Small intestine (tissue), 16 donors: ENCODE measurements at places on chromosomes 3 and 15. TPM values are rescaled to one million over a fixed set of nuclear protein-coding genes. Genes with fewer than 3 reads are reported as not detected.

Gene AHSG
- polyA plus RNA-seq: 0.53 TPM

Gene C3orf22
- 0.78 TPM for polyA plus RNA-seq

Gene ANKRD34C
- 0.01 TPM for polyA plus RNA-seq

Gene CCR3
- polyA plus RNA-seq: not detected

DNA sequence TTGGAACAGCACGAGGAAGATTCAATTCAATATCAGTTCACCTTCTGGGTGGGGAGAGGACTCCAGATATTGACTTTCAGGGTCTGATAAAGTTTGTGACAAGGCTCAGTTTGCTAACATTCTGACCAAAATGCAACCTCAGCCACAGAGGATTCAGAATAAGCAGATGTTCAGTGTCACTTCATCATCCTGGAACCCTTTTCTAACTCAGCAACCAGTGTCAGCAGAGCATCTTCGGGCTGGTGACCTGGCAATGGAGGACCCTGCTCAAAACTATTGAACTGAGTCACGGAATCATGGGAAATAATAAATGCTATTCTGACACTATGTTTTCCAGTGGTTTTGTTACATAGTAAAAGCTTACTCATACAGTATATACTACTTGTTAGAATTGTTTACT, 433.4 kb upstream of the CFAP20DC start:
- no peak overlapping the region for H3K27ac ChIP-seq
- no peaks in the 10 kb centered on the region for H3K4me1 ChIP-seq
- no peaks in the 10 kb centered on the region for H3K27me3 ChIP-seq
- H3K36me3 ChIP-seq: no peaks in the 10 kb centered on the region

- H3K36me3 ChIP-seq: peaks cover 8% of the 10 kb centered on the region
- H3K27ac ChIP-seq: no peak overlapping the region
- no peak overlapping the region for H3K4me3 ChIP-seq
- DNase-seq: no peak
Measured at GRCh38 chr3:56654460-56654859, 28.6 kb downstream of the TASOR start.

- H3K4me3 ChIP-seq: peak overlapping the region; percentile 96
- H3K27ac ChIP-seq: peak overlapping the region; percentile 94
- peak; percentile 71 for DNase-seq
- H3K27me3 ChIP-seq: no peaks in the 10 kb centered on the region
- no peaks in the 10 kb centered on the region for H3K4me1 ChIP-seq
Measured at GRCh38 chr3:57756528-57757401, 656 bp downstream of the SLMAP start.

- DNase-seq: no peak
- H3K4me1 ChIP-seq: no peaks in the 10 kb centered on the region
- H3K27ac ChIP-seq: no peak overlapping the region
- H3K36me3 ChIP-seq: no peaks in the 10 kb centered on the region
Measured at GRCh38 chr3:34155108-34155507, 356.7 kb downstream of the PDCD6IP start.

DNA sequence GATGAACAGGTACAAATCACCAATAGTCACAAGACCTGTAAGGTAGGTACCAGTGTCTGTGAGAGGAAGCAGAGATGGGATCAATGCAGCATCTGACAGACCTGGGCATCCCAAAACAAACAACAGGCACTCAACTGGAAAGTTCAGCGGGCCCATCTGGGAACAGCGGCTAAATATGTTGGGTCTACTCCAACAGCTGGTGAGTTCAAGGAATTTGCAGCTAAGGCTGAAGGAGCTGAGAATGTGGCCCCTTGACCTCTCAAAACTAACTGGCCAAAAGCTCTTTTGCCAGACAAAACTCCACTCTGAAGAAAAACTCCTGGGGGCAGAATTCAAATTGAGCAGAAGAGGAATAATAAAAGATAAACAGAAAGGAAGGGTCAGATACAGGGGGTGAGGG, 24.4 kb downstream of the AVEN start:
- no peaks in the 10 kb centered on the region for H3K4me1 ChIP-seq
- DNase-seq: no peak
- no peaks in the 10 kb centered on the region for H3K27me3 ChIP-seq
- no peak overlapping the region for H3K27ac ChIP-seq
- no peaks in the 10 kb centered on the region for H3K36me3 ChIP-seq

GRCh38 chr15:41333026-41333562, 413 bp downstream of the NUSAP1 start:
- H3K4me3 ChIP-seq: peak overlapping the region; percentile 57
- no peaks in the 10 kb centered on the region for H3K4me1 ChIP-seq
- peak overlapping the region; percentile 69 for H3K27ac ChIP-seq

- no peak for DNase-seq
- H3K4me3 ChIP-seq: no peak overlapping the region
- no peaks in the 10 kb centered on the region for H3K36me3 ChIP-seq
- H3K4me1 ChIP-seq: no peaks in the 10 kb centered on the region
Measured at GRCh38 chr3:187651282-187651681, 18.9 kb downstream of the SST start.

GRCh38 chr3:78967061-78967460, 800.7 kb downstream of the ROBO1 start:
- H3K27ac ChIP-seq: no peak overlapping the region
- H3K36me3 ChIP-seq: no peaks in the 10 kb centered on the region
- no peaks in the 10 kb centered on the region for H3K4me1 ChIP-seq
- H3K27me3 ChIP-seq: no peaks in the 10 kb centered on the region
- no peak overlapping the region for H3K4me3 ChIP-seq
- DNase-seq: no peak

DNA sequence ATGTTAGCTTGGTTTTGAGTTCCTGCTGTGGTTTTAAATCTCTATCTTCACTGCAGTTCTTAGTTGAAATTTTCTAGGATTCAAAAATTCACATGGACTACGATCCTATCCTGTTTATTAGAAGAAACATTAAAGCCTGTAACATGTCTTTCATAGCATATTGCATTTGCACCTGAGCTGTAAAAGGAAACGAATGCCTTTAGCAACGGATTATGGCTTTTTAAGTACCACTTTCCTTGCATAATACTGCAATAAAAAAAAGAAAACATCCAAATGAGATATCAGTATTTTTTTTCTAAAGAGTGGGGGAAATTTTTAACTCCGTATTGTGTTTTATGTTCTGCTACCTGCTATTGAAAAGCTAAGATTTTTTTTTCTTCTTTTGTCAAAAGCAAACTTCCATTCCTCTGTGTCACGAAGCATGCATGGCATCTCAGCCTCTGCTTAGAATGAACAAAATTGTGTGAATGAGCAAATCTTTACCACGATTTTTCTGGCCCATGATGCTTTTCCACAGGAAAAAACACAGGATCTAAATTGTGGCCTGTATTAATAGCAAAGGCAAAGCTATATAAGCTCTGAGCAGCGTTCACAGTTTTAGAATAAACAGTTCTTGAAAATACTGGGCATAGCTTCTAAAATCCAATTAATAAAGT, 110.0 kb upstream of the CDIN1 start:
- DNase-seq: no peak
- no peak overlapping the region for H3K4me3 ChIP-seq
- H3K27ac ChIP-seq: no peak overlapping the region
- no peaks in the 10 kb centered on the region for H3K36me3 ChIP-seq

GRCh38 chr3:20576228-20576627, 390.2 kb upstream of the SGO1 start:
- H3K27me3 ChIP-seq: no peaks in the 10 kb centered on the region
- no peak overlapping the region for H3K27ac ChIP-seq
- DNase-seq: no peak
- H3K36me3 ChIP-seq: no peaks in the 10 kb centered on the region
- H3K4me1 ChIP-seq: no peaks in the 10 kb centered on the region

GRCh38 chr15:75211436-75212199, 9.9 kb downstream of the C15orf39 start:
- DNase-seq: no peak
- no peak overlapping the region for H3K4me3 ChIP-seq

DNA sequence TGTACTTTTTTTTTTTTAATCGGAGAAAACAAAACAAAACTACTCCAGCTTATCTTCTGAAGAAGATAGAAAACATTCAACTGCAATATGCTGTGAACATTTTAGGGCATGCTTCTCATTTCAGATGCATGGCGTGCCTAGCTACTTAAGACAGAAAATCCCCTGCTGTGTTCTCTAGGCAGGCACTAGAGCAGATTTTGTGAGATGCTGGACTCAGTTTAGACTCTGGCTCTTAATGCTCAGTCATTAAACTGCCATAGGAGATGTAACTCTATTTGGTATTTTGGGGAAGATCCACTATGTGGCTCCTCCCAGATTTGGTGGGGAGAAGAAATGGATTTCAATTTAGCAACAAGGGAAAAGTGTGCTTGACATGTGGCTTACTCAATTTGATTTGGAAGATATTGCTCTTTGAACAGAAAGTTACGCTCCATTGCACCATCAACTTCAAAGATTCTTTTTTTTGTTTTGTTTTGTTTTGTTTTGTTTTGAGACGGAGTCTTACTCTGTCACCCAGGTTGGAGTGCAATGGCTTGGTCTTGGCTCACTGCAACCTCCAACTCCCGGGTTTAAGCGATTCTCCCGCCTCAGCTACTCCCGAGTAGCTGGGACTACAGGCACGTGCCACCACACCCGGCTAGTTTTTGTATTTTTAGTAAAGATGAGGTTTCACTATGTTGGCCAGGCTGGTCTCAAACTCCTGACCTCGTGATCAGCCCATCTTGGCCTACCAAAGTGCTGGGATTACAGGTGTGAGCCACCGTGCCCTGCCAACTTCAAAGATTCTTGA, 62.0 kb upstream of the LEKR1 start:
- no peak overlapping the region for H3K27ac ChIP-seq
- DNase-seq: no peak
- no peaks in the 10 kb centered on the region for H3K27me3 ChIP-seq
- H3K4me1 ChIP-seq: peaks cover 3% of the 10 kb centered on the region

GRCh38 chr3:100637197-100637631, 27.8 kb downstream of the ADGRG7 start:
- H3K4me3 ChIP-seq: no peak overlapping the region
- H3K36me3 ChIP-seq: peaks cover 10% of the 10 kb centered on the region
- H3K27me3 ChIP-seq: no peaks in the 10 kb centered on the region
- no peak for DNase-seq
- H3K4me1 ChIP-seq: peaks cover 52% of the 10 kb centered on the region

DNA sequence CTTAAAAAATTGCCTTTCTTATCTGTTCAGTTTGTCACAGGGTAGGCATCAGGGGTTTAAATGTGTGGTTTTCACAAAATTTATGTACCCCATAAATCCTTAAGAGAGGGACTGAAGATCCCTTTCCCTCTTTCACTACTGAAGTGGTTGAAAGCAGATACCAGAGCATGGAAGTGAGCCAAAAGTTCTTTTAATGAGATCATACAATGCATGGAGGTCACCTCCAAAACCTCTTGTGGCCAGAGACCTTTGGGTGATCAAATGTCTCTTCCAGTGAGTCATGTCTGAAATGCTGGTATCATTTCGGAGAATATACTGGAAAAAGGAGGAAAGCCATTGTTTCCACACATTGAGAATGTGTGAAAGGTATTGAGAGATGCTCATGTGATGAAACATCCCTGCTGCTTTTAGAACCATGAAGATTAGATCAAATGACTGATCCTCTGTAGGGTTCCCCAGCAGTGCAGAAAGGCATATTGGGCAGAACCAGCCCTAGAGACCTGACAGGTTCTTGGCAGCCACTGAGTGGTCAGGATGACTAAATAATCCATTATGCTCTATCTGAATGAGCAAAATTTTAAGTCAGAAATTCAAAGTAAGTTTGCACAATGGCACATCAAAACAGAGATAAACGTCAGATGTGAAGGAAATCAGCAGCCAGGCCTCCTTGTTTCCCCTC, 165.8 kb upstream of the SLC2A2 start:
- DNase-seq: no peak
- no peaks in the 10 kb centered on the region for H3K27me3 ChIP-seq
- H3K4me3 ChIP-seq: no peak overlapping the region
- H3K36me3 ChIP-seq: no peaks in the 10 kb centered on the region
- no peak overlapping the region for H3K27ac ChIP-seq

GRCh38 chr3:127614928-127615589, 13.9 kb upstream of the PODXL2 start:
- no peak for DNase-seq
- no peaks in the 10 kb centered on the region for H3K27me3 ChIP-seq
- no peak overlapping the region for H3K4me3 ChIP-seq

- H3K4me1 ChIP-seq: no peaks in the 10 kb centered on the region
- no peak overlapping the region for H3K4me3 ChIP-seq
- no peaks in the 10 kb centered on the region for H3K27me3 ChIP-seq
- H3K27ac ChIP-seq: no peak overlapping the region
Measured at GRCh38 chr15:29316422-29316821, 46.8 kb upstream of the NSMCE3 start.

DNA sequence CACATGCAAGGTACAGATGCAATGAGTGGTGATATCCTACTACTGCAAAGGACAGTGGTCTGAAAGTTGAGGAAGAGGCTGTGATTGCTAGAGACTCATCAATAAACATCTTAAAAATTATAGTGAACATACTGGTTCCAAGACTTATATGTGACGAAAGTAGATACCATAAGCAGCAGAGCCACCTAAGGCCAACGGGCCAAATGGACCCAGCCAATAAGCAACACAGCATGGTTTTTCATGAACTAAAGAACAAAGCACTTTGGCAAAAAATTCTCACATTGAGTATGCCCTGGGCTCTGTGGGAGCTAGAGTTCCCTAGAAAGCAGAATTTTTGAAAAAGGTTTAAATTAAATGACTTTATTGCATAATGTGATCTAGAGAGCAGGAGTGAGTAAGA, 272.1 kb downstream of the SI start:
- H3K4me1 ChIP-seq: no peaks in the 10 kb centered on the region
- H3K4me3 ChIP-seq: no peak overlapping the region
- H3K27ac ChIP-seq: no peak overlapping the region
- no peaks in the 10 kb centered on the region for H3K36me3 ChIP-seq
- no peak for DNase-seq

GRCh38 chr3:177145954-177146353, 51.3 kb downstream of the TBL1XR1 start:
- DNase-seq: no peak
- H3K27ac ChIP-seq: no peak overlapping the region
- H3K4me1 ChIP-seq: peaks cover 8% of the 10 kb centered on the region
- H3K27me3 ChIP-seq: no peaks in the 10 kb centered on the region
